Adrenal gland (tissue), 19 donors: ENCODE measurements at places on chromosomes 2 and 18. TPM values are rescaled to one million over a fixed set of nuclear protein-coding genes. Genes with fewer than 3 reads are reported as not detected.

RASGRP3 gene
- 8.2 TPM for polyA plus RNA-seq

L3MBTL4 gene
- polyA plus RNA-seq: 4.2 TPM

SERPINB7 gene
- not detected for polyA plus RNA-seq

TOGARAM2 gene
- polyA plus RNA-seq: 26.4 TPM

MARCO gene
- 8.7 TPM for polyA plus RNA-seq

PRSS56 gene
- polyA plus RNA-seq: not detected

CD207 gene
- polyA plus RNA-seq: 0.10 TPM

ACTG2 gene
- 66.9 TPM for polyA plus RNA-seq

LAMA1 gene
- 0.07 TPM for polyA plus RNA-seq

PPP1R1C gene
- 2.2 TPM for polyA plus RNA-seq

CYP27A1 gene
- polyA plus RNA-seq: 75.5 TPM

CYRIA gene
- 2.4 TPM for polyA plus RNA-seq

LYG2 gene
- not detected for polyA plus RNA-seq

TMEM37 gene
- 6.9 TPM for polyA plus RNA-seq

FKBP1B gene
- polyA plus RNA-seq: 7.0 TPM

RIF1 gene
- polyA plus RNA-seq: 12.3 TPM

NEU2 gene
- not detected for polyA plus RNA-seq

RGPD4 gene
- not detected for polyA plus RNA-seq

UGT1A8 gene
- polyA plus RNA-seq: not detected

GRB14 gene
- polyA plus RNA-seq: 152 TPM

GPAT2 gene
- polyA plus RNA-seq: 0.90 TPM

ARMC9 gene
- 22.0 TPM for polyA plus RNA-seq

NYAP2 gene
- polyA plus RNA-seq: 0.09 TPM

ASB18 gene
- not detected for polyA plus RNA-seq
